ENCODE measurements at places on chromosomes 4 and X.

GRCh38 chr4:12734586-12734985 is 749.6 kb downstream of the RAB28 start:
- no peak for DNase-seq

GRCh38 chr4:4574052-4574451 is 32.2 kb upstream of the STX18 start:
- no peak for DNase-seq

DNA sequence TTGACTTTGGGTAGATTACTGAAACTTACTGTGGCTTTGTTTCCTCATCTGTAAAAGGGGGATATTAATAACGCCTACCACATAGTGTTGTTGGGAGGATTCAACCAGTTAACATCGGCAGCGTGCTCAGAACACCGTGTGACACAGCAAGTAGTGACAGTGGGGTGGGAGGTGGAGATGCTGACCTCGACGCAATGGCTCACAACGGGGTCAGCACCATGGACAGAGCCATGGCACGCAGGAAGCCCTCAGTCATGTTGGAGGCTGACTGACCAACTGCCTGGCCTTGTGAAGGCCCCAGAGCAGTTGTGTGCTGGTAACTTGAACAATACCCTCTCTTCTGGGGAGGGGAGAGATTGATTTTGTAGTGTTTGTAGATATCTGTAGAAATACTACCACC is 93.2 kb downstream of the WFS1 start:
- peak; percentile 61 for DNase-seq

DNA sequence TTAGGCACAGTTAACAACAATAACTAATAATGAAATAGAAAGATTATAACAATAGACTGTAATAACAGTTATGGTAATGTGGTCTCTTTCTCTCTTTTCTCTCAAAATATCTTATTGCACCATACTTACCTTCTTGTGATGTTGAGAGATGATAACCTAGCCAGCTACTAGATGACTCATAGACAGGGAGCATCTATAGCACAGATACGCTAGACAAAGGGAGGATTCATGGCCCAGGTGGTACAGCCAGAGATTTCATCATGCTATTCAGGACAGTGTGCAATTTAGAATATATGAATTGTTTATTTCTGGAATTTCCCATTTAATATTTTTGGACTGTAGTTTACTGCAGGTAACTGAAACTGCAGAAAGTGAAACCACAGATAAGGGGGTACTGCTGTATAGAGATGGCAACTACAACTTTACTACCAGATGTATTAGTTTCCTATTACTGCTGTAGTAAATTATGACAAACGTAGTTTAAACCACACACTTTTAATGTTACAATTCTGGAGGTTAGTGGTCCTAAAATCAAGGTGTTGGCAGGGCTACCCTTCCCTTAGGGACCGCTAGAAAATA is 41.8 kb upstream of the MAGED1 start:
- no peak for DNase-seq

- DNase-seq = no peak
Observed at GRCh38 chr4:123524958-123525628, 128.5 kb downstream of the SPRY1 start.

DNA sequence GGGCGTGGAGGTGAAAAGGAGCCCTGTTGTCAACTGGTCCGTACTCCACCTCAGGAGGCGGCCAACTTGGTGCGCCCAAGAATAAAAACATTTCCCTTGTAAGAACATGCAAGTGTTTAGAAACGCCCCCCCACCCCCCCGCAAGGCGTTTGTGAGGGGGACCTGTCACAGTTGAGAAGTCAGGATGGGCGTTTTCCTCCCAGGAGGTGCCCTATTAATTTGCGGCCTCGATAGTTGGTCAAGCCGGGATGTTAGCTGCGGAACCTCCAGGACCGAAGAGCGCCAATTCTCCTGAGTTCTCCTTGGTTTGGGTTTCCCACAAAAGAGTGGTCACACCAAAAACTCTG is 651 bp upstream of the SAP30 start:
- DNase-seq = peak; percentile 77

DNA sequence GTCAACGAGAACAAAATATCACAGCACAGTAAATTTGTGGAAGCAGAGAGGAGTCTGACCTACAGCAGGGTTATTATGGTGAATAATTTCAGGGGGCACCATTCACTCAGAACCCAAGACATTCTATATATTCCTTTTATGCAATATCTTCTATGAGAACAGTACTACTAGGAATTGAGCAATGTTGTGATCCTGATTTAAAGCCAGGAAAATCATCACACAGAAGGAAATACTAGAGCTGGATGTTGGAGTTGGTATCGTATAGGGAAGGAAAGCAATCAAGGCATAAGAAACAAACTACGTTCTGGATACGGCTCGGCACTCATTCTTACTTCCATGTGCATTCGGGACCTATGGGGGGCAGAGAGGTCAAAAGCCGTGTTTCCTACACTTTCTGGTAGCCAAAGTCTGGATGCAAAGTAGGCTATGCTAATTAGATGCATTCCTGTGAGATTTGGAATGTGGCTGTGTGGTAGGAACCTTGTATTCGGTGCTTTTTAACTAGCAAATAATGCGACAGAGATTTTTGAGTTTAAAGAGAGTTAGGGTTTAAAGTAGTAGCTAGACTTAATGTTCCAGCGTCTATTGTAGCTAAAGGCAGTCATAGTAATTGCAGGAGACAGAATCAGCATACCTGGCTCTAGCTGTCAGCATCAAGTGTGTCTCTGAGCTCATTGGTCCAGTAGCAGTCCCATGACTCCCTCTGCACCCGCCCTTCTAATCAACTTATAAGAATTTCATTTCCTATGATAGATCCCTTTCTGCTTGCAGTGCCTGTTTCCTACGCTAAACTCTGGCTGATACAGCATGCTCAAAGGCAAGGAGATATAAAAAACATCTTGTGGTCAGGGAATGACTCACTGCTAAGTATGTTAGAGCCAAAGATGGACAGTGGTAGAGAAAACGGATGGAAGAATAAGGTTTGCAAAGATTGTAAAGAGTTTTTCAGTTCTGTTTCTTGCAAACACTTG is 43.3 kb upstream of the PDGFC start:
- no peak for DNase-seq

GRCh38 chr4:56674984-56675383 is 6.1 kb downstream of the HOPX start:
- no peak for DNase-seq
